Mesenchymal stem cell (in vitro differentiated cells and primary cell): ENCODE measurements at places on chromosomes 5 and 9.

GRCh38 chr9:86525182-86525581, 171.0 kb upstream of the TUT7 start:
- DNase-seq: no peak

GRCh38 chr5:168844922-168845296, 265.7 kb upstream of the PANK3 start:
- DNase-seq: no peak

DNA sequence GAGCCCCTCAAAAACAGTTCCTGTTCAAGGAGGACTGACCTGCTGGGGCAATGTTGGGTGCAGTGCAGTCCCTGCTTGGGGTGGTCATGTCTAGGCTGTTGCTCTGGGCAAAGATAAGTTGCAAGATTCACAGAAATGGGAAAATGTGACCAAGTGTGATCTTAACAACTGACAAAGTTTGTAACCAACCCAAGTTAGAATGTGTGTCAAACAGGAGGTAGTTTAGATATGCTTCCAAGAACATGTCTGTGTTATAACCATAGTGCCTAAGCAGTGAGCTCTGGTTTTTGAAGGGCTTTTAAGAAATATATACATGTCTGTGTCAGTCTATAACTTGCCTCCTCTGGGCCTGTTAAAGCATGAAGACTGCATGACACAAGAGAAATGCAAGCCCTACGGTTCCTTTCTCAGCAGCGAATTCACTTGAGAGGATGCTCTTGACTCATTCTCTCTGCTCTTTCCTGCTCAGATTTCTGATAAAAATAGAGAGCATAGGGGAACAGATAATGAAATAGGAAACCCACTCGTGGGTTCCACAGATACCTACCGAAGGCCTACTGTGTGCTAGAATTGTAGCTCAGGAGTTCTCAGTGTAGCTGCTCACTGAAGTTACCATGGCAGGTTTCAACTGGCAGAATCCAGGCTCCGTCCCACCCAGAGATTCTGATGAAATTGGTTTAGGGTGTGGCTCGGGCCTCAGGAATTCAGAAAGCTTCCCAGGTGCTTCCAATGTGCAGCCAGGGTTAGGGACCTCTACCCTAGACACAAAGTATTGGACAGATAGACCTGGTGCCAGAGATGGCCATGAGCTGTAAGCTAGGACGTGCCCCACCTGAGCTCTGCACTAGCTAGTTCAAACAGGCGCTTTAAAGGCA, 52.4 kb downstream of the ARHGEF37 start:
- peak; percentile 40 for DNase-seq

DNA sequence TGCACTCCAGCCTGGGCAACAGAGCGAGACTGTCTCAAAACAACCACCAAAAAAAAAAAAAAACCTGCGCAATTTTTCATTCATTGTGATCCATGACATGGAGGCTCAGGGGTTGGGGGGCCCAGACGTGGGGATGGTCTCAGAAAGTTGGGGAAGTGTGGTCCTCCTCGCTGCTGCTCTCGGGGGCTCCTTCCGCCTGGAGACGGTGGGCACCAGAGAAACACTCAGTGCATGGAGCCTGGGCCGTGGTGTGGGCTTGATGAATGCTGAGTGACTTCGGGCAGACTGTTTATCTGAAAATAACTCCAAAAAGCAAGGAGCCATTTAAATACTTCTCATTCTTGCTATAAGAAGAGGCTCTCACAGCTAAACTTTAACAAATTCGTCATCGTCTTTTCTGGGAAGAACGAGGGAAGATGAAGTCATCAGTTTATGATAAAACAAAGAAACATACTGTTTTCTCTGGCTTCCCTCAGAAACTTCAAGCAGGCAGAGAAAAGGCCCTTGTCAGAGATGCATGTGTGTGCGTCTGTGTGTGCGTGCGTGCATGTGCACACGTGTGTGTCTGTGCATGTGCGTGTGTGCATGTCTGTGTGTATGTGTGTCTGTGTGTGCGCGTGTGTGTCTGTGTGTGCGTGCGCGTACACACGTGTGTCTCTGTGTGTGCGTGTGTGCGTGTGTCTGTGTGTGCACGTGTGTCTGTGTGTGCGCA, 35.0 kb downstream of the RASGEF1C start:
- DNase-seq: peak; percentile 49

DNA sequence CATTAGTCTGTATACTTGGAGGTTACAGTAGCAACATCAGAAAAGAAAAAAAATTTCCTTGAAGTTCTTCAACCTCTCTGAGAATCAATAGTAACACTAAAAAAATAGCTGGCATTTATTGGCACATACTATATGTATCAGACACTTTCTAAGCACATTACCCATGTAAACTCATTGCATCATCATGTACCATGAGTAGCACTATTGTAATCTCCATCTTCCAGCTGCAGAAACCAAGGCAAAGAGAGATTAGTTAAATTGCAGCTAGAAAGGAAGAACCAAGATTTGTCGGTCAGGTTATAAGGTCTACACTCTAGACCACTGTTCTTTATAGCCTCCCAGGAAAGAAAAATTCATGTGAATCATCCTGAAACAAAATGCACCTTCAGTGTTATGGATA, 31.4 kb upstream of the RAB3C start:
- no peak for DNase-seq

- DNase-seq: peak; percentile 45
Measured at GRCh38 chr9:35749515-35750255, 598 bp downstream of the RGP1 start.

- DNase-seq: peak; percentile 68
Measured at GRCh38 chr9:114906922-114907571, 23.3 kb downstream of the TNFSF8 start.

DNA sequence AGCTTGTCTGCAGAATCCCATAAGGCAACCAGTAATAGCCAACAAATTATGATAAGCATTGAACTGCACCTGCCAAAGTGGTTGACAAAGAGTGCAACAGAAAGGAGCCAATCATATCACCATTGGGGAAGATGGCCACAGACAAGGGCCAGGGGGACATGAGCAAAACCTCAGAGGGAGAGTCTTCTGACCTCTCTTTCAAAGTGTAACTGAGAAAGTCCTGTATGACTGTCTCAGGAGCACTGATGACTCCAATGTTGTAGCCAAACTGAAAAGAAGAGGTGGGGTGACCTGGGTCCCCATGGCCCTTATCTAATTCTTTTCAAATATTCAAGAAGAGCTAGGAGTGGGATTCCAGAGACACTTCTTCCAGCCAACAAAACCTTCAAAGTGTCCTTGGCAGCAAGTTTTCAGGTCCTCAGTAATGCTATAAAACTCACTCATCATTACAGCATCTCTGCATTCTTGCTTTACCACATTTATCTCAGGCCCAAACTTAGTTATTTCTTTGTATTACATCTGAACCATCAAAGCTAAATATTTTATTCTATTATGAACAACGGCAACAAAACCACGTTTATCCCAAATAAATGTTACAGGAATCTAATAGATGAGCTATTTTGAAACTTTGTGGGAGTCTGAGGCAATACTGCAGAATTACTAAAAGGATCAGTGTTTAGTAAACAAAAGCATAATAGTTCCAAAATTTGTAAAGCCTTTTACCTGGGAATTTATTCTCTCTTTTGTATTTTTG, 24.4 kb downstream of the FBLL1 start:
- no peak for DNase-seq
